ENCODE measurements at places on chromosomes 16 and 17.
A peak's percentile ranks its signal among the peaks of the same experiment; 100 is the strongest.

GRCh38 chr17:78276098-78276887, 44.9 kb downstream of the TMEM235 start:
- no peak for DNase-seq

DNA sequence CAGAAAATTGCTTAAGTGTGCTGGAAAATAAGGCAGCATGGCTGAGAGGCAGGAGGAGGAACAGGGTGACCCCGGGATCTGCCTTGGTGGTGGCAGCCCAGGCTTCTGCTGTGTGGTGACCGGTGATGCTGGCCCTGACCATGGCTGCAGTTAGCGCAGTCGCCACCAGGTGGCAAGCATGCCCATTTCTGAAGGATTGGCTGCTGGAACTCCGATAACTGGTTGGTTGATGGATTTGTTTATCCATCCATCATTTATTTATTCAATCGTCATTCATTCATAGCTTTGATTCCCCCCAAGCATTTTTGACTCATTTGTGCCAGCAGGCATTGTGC, 29.1 kb upstream of the ITGA3 start:
- peak; percentile 82 for DNase-seq

GRCh38 chr17:47297661-47298400, 25.9 kb upstream of the EFCAB13 start:
- DNase-seq, result no peak

DNA sequence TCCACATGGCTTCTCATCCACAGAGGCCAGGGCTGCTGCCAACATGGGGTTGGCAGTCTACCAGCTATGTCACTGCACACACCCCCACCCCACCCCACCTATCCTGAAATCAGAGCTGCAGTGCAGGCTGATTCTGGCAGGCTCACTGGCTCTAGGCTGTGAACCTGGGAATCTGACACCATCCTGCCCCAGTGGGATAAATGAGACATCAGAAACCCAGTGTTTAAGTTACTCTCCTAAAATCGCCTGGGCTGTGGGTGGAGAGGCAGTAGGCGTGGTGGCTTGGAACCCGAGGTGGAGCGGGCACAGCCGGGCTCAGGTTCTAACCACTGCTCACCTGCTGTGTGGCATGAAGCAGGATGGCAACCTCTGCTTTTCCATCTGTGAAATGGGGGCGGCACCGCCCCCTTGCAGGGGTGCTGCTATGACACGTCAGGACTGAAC, 5.6 kb downstream of the SLC38A8 start:
- DNase-seq, result no peak

- DNase-seq, result no peak
These were observed 34.6 kb downstream of the AKAP10 start for GRCh38 chr17:19943026-19943425.

- DNase-seq, result no peak
These were observed 152.6 kb upstream of the CACNG5 start for GRCh38 chr17:66682283-66682682.

DNA sequence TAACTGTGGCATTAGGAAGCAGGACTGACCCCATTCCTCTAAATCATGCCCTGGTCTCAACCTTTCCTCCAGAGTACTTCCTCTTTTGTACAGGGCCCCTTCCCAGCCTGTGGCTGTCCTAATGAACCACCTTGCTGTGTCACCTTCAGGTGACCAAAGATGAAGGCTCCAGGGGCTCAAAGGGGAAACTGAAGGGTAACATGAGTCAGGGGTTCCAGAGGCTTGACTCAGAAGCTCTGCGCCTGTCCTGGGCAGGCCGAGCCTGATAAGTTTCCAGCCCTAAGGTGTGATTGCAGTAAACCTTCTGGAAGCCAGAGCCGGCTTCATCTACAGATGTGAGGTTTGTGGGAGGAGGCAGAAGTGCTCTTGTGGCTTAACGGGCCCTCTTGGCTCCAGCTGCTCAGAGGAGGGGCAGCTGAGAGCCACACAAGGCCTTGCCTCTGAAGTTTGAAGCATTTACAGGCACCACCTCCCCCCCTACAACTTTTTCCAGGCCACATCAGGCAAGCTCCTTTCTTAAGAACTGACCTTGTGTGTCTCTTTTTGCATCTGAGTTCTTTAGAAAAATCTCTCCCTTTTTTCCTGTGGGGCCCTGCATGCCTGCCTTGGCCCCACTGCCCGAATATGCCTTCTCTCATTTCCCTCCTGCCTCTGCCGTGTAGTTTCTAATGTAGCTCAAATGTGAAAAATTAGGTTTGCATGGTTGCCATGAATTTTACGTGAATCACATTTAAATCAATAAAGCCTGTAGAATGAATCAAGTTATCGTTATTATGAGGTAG, 149.9 kb downstream of the CLEC16A start:
- peak; percentile 38 for DNase-seq

- no peak for DNase-seq
These were observed 341.2 kb downstream of the GRIN2A start for GRCh38 chr16:9840761-9841665.

DNA sequence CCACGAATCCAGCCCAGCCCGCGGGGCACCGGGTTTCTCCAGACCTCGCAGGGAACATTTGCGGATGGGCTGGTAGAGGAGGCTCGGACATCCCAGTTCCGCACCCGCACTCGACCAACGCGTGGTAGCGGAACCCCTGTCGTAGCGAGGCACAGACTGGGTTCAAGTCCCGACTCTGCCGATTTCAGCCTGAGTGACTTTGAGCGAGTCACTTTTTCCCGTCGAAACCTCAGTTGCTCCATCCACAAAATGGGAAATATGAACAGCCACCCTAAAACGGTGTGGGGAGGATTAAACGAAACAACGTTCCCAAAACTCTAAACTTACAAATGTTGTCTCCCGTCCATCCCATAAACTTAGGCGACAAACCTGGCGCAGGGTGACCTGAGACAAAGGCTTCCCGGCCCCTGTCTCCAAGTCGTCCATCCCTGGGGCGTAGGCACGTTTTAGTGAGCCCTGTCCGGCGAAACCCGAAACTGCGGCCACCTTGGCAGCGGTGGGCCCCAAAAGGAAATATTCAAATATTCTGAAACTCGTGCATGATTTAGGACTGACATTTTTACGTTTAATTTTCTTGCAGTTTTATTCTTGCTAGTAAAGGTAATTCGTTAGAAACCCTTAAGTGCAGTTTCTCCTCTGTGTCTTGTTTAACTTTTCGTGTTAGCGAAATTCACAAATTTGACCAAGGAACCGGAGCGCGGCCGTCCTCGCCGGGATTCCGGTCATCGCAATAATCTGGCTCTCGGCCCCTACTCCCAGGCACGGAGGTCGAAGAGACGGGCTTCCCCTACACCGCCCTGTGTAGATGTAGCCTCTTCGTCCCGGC, 1.9 kb upstream of the MLLT6 start:
- no peak for DNase-seq

DNA sequence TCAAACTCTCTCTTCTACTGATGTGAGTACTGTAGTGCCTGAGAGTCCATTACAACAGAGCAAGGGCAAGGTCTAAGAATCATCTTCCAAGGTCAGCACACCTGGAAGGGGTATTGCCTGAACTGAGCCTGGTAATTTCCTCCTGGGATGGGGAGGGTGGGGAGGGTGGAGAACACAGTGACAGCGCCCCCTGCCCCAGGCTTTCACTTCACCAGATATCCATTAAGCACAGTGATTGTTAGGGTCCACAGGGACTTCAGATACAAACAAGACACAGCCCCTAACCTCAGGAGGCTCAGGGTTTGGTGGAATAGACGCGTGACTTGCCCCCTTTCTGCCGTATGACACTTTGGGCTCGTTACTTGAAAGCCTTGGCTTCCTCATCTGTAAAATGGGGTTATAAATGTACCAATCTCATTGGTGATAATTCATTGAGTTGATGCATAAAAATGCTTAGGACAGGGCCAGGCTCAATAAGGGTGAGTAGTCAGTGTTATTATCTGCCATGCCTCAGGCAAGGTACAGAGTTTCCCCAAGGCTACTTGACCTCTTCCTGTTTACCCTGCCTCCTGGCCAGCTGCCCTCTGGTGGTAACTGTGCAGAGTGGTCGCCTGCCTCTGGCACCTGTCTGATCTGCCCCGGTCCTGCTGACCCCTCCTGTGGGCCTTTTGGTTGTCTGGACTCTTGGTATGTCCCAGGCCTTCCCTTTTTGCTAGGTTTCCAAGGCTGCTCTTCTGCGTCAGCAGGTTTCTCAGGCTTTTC, 13.1 kb upstream of the BRD7 start:
- no peak for DNase-seq

DNA sequence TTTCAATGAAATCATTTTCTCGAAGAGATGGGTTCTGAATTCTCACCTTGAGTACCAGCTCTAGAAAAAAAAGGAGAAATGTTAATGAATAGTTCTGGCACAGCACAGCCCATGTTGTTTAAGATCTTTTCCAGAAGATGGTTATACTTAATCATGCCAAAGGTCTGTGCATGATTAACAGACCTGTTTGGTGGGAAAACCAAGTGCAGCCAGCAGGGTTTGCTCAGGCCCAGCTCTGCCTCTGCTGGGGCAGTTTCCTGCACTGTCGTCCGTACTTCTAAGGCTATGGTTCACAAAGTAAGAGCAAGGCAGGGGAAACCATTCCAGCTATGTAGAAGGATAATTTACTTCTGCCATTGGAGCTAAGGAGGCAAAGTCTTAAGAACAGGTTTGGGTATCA, 10.7 kb downstream of the ANKRD40 start:
- DNase-seq, result no peak
